ENCODE measurements at places on chromosomes 1 and 21.

DNA sequence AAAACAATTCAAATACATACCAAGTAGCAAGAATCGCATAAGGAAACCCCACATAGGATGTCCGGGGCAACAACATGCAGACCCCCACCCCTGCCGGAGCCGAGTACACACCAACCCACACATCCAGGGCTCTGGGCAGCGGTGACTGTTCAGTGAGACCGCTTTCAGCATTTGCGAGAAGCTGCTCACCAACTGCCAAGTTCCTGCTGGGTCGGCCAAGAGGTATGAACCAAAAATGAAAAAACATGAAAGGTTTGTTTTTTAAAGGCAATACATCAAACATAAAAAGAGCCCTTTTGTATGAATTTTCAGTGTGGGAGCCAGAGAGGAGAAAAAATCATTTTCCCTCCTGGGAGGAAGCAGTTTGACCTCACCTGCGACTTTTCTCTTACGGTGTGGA is 92.3 kb downstream of the SIM2 start:
- DNase-seq = no peak

DNA sequence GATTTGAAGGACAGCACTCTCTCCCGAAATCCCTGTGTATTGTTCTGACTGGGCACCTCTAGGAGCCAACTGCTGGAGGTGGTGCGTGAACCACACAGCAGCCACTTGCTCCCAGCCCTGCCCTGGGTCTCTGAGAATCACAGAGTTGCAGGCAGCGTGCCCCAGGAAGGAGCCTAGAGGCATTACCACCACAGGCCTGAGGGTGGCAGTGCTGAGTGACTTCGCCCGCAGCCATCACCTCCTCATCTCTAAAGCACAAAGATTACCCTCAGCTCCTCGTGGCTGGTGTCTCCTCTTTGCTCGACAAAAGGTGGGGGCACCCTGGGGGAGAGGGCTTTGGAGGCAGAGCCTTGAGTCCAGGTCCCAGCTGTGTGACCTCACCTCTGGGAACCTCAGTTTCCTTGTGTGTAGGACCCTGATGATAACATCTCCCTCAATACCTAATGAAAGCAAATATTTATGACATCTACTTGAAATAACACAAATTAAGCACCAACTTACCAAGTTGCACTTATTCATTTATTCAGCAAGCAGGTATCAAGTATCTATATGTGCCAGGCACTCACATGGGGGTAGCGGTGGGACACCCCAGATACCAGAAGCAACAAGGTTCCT is 86.3 kb downstream of the VWA5B1 start:
- DNase-seq = no peak

DNA sequence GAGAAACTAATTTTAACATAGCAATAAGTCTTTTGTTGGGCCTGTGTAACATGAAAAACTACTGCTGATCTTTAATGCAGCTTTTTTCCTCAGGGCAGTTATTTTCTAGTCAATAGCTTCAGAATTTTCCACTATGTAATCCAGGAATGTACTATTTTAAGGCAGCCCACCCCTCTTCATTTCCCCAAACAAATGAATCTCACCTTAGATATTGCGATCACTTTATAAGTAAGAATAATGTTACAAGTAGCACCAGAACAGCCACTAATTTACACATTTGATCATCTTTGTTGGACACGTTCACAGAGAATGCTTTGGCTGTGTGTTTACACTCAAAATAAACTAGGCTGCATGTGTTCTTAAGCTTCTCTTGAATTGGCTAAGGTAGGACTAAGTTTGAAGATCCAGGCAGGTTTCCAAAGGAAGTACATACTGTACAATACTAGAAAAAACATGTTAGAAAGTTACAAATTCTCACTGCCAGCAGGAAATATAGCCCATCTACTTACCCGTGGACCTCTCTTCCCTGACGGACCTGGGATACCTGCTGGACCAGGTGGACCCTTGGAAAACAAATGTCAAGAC is 41.7 kb downstream of the COL24A1 start:
- no peak for DNase-seq

GRCh38 chr1:30545365-30545764 is 178.0 kb downstream of the MATN1 start:
- no peak for DNase-seq

DNA sequence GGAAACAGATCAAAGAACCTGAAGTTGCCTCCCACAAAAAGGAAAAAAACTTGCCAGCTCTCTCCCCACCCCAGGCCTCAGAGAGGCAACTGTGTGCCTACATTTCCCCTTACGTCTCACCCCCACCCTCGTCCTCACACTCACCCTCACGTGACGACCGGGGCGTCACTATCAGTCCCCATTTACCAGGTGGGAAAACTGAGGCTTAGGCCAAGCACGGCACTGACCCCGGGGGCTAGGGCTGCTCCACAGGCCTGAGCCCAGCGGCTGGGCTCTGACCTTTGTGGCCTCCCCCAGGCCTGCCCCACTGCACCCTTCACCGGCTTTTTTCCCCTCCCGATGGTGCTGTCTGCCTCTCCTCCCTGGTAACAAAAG is 51.5 kb upstream of the RUNX3 start:
- no peak for DNase-seq

DNA sequence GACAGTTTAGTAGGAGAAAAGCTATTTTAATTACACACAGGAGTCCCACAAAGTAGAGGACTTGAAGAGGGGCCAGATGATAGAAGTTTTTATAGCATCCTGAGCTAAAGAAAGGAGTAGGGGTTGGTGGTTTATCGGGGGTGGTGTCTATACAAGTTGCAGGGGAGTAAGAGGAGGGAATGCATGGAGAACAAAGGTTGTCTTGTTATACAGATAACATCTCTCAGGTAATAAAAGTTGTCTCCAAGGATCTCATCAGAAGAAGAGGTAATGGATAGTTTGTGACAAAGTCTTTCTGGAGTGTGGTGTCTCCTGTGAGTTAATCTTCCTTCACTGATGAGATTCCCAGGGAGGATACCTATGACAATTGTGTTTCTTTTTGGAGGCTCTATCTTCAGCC is 23.4 kb upstream of the NUF2 start:
- no peak for DNase-seq

- DNase-seq = no peak
Observed at GRCh38 chr1:1470626-1471388, 758 bp upstream of the ATAD3B start.

DNA sequence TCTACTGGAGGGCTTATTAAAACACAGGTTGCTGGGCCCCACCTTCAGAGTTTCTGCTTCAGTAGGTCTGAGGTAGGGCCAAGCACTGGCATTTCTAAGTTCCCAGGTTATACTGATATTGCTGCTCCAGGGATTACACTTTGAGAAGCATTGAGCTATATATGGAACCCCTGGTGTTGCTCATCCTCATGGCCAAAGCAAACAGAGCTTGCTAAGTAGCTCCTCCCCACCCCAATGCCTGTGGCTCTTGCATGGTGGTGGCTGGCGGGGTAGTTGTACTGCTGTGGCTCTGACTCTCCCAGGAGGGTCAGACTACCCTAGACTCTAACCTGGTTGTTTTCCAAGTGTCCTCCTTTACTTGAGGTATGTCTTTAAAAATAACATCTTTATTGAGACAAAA is 143.6 kb downstream of the SPATA46 start:
- DNase-seq = no peak

DNA sequence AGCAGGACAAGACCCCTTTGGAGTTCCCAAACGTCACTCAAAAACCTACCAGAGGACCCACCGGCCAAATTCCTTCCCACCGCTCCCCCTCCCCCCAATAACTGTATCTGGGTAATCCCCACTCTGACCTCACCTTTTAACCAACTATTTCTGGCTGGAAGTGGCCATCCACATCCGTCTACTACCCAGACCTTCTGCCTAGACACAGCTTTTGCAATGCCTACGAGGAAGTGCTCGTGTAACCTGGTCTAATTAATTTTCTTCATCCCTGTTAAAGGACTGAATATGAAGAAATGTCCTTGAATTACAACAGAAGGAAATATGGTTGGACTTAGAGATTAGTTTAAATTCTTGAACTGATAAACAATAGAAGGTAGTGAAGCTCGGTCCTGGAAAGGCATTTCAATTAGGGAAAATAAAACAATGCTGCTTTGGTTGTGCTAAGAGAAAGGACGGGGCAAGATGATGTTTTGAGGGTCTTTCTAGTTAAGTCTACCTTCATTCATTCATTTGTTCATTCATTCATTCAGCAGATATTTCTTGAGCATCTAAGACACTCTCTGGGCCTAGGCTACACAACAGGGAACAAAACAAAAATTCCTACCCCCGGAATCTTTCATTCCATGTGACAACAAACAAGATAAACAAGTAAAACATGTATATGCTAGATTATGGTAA is 18.8 kb downstream of the AVPR1B start:
- no peak for DNase-seq

GRCh38 chr1:244730934-244731434 is 78.1 kb downstream of the DESI2 start:
- no peak for DNase-seq

DNA sequence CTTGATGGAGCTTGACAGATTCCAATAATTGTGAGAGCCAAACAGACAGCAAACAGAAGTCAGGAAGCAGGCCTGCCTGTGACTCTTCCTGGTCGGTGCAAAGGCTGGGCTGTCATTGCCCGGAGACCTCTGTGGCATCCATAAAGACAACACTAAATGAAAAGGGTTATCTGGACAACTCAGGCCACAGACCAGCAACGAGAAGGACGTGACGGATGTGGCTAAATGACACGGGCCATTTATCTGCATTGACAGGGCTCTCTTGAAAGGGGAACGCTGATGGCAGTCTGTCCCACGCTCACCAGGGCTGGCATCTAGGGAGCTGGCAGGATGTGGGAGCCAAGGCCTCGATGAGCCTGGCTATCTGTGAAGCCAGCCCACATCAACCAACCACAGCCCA is 35.0 kb downstream of the HMGB4 start:
- DNase-seq = no peak

DNA sequence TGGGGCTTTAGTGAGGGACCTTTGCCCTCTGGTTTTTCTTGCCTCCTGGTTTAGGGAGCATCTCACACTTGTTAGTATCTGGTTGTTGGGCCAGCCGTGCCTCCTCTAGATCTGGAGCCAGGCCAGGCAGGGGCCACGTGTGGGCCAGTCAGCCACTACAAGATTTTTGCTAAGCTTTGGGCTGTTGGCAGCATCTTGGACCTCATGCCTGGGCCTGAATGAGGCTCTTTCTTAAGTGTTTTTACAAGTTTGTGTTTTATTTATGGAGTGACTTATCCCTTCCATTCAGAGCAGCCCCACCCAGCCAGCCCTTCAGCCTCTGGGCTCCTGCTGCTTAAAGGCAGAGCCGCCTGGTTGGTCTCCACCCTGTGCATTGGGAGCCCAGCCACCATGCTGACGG is 1.6 kb upstream of the SH3BGRL3 start:
- DNase-seq = no peak

DNA sequence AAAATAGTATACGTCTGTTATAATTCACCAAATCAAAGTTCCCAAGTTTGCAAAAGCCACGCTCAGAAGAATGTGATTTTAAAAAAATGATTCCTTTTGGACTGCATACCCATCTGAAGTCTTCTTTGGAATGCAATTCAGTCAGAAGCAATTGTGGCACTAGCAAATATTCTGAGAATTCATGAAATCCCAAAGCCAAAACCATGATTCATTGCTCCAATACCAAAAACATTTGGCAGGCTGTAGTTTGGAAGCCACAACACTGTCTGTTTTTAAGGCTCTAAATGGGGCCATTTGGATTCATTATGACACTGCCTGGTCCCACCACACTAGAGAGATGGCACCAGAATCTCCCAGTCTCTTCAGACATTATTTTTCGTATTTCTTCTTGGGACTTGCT is 21.8 kb upstream of the LRRC53 start:
- no peak for DNase-seq

- DNase-seq = no peak
Observed at GRCh38 chr1:202182040-202182877, 11.3 kb upstream of the LGR6 start.

- DNase-seq = no peak
Observed at GRCh38 chr1:37085393-37085792, 51.1 kb upstream of the GRIK3 start.

GRCh38 chr1:246178717-246179311 is 328.3 kb downstream of the SMYD3 start:
- no peak for DNase-seq

DNA sequence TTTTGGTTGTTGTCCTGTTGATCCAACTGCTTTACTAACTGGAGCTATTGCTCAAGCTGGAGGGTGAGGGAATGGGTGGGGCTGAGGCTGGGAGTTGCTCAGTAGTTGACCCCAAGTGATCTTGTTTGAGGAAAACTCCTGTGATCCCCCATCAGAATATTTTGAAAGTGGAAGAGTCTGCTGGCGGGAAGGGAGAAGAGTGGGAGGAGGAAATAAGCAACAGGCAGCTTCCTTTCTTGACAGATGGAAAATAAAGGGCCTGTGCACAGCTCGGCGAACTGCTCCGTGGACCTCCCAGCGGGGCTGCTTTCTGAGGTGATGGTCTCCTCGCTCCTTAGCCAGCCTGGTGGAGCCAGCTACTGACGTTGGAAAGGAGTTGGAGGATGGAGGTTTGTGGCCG is 199.1 kb upstream of the LMO4 start:
- no peak for DNase-seq

GRCh38 chr21:27225151-27225550 is 258.3 kb upstream of the ADAMTS5 start:
- no peak for DNase-seq

DNA sequence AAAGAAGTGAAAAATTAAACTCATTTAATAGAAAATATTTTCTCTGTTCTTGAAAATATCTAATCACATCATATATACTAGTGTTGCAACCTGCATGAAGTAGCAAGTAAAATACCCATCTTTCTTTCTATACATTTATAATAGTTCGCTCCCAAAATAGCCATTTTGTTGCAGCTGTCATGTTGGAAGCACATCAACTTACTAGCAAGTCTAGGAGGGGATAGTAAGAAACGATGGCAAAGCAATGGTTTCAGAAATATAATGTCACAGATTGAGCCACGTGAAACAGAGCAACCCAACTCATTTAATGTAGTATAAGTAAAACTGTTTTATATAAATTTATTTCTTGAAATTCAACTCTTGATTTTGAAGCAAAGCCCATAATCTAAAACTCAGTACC is 521.8 kb downstream of the LRRIQ3 start:
- no peak for DNase-seq

GRCh38 chr1:19476450-19477190 is 8.7 kb downstream of the CAPZB start:
- DNase-seq = no peak

DNA sequence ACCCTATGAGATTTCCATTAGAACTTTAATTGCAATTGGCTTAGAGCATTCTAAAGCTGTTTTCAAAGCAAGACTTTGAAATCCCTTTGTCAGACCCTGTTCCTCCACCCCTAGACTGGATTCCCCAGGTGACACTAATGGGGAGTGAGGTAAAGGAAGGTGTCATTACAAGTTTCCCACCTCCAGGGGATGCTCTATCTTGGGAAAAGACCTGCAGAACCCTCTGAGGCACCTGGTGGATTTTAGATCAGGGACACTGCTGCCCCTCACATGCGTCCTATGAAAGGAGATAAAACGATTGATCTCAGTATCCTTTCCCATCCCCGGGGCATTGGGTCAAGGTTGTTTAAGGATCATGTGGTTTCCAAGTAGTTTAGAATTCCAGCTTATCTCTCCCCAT is 80.3 kb upstream of the RGS4 start:
- DNase-seq = no peak
